Fibroblast of the aortic adventitia (primary cell): ENCODE measurements at places on chromosomes 2 and 18. TPM values are rescaled to one million over a fixed set of nuclear protein-coding genes. Genes with fewer than 3 reads are reported as not detected.

Gene C2orf72
- total RNA-seq, result not detected in 2 replicates

DNA sequence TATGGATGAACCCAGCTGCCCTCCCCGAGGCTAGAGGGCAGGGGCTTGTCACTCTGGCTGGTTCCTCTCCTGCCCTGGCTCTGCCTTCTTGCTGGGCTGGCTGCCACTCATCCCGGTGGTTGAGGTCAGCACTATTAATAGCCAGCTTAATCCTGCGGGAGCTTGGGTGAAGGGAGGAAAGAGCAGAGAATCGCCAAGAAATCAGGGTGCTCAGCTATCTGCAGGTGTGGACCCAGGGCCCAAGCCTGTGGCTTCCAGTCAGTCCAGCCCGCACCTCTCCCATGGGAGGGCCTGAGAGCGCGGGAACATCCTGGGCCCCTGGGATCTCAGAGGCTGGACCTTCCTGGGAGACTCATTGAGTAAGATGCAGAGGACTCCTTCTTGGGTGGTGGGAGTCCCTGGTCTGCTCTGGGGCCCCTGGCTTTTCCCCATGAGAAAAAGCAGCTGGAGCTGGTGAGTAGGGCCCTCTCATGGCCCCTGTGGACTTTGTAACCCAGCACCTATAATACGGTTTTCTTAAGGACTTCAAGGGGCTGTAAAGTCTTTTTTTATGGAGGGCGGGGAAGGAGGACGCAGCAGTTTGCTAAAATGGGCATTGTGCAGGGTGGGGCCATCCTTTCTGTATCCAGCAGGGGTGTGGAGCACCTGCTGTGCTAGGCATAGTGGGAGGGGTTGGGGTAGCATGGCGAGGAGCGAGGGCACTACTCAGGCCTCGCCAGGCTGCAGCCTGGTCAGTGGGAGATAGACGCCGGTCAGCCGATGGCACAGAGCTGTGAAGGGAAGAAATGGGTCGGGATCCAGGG, 27.4 kb upstream of the CNNM3 start:
- DNase-seq, result peak; percentile 47

Gene ZSCAN30
- total RNA-seq, result 18.6 and 22.6 TPM in 2 replicates

DNA sequence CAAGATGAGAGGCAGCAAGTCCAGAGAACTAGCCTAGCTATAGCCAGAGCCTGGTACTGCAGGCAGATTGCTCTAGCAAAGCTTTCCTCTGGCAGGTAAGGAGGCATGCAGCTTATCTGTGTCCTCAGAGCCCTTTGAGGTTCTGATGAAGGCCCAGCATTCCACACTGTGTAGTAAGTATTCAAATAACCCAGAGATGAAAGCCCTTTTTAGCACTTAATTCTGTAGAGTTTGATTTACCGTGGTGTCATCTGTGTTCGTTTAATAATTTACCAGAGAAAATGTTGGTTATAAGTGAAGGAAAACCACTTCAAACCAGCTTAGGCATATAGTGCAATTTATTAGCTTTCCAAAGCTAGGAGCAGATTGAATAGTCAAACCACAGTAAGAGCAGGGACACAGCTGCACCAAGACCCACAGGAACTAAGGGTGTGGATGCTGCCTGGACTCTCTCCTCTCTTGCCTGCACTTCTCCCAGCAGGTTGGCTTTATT, 226.6 kb downstream of the BABAM2 start:
- no peak for DNase-seq

- DNase-seq, result no peak
Observed at GRCh38 chr2:104733226-104733943, 120.5 kb upstream of the POU3F3 start.

DNA sequence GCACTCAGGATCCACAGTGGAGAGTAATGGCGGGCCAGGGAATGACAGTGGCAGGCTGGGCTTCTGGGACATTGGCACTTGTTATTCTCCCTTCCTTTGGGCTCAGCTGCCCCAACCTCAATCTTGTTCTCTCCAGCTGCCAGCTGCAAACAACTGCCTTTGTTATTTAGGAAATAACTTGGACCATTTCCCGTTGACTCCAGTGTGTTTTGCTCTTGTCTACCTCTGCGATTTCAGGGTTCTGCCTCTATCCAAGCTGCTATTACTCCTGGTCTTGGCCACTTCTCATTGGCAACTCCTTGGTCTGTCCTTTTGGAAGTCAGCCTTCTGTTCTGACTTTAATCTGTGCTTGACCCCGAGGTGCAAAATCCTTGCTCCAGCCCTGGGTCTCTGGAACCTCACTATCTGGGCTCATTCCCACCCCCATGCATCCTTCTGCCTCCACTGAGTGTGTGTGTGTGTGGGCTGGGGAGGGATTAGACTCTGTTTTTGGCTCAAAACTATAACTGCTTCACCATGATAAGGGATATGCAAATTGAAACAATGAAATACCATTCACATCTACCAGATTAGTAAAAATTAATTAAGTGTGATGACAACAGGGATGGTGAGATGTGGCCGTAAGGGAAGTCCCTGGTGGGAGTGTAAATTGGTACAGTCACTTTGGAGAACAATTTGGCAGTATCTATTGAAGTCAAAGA, 134.1 kb upstream of the CXCR4 start:
- peak; percentile 26 for DNase-seq

DNA sequence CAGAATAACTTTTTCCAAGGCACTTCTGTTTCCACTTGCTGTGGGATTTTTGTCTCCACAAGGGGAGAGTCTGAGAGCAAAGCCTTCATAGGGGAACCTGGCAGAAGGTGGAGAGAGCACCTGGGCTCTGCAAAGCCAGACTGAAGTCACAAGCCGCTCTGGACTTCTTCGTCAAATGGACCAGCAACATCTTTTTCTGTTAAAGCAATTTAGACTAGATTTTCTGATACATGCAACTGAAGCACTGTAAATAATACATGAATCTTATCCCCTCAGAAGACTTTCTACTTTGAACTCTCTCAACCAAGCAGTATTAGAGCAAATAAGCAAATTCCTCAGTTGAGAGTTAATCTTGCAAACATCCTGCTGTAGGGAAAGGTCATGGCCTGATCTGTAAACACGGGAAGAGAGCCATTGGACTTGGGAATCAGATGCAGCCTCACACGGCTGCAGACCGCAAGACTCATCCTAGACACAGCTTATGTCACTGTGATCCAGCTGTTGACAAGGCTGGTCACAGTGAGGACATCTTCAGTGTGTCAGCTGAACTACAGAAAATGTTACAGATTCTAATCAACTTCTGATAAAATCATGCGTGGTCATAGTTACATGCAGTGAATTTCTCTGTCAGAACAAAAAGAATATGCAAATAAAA, 3.2 kb downstream of the SH3YL1 start:
- no peak for DNase-seq

Gene PDE11A
- not detected in 2 replicates for total RNA-seq

Gene NEU2
- not detected in 2 replicates for total RNA-seq

Gene TPO
- not detected in 2 replicates for total RNA-seq

GRCh38 chr2:65075176-65075575, 19.0 kb downstream of the CEP68 start:
- peak; percentile 23 for DNase-seq
